ENCODE measurements at places on chromosomes 5 and 9.

DNA sequence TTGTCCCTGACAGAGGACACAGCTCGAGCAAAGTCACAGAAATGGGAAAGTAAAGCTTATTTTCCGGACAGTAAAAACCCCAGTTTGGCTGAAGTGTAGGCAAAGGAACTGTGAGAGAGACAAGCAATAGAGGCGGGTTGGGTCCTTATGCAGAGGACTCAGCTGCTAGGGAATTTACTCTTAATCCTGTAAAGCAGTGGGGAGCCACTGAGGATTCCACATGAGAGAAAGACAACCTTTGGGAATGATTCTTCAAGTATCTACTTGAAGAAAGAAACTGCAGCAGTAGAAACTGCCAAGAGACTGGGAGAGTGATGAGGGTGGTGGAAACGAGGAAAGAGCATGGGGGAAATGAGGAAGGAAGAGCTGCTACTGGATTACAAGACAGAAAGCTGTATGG is 20.2 kb downstream of the ASTN2 start:
- DNase-seq, result no peak

- DNase-seq, result no peak
These were observed 273.3 kb upstream of the CCNH start for GRCh38 chr5:87686018-87686417.

DNA sequence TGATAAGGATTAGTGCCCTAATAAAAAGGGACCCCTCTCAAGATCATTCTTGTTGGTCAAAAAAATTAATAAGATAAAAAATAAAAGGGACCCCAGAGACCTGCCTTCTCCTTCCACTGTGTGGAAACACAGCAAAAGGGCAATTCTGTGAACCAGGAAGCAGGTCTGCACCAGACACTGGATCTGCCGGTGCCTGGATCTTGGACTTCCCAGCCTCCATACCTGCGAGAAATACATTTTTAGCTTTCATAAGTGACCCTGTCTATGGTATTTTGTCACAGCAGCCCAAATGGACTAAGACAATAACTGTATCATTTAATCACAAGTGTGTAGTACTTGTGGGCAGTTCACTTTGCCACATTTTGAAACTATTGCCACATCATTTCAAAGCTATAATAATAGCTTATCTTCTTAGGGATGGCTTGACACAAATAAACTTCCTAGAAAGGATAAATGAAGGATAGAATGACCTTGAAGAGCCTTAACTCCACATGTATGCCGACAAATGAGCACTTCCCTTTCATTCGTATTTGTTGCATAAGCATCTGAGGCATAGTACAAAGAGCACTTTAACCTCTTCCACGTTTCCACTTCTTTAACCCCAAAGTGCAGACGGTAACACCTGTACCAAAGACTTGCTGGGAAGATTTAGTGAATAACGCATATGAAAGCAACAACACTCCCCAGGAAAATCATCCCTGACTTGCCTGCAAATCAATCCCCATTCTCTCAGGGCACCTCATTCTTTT is 336.5 kb downstream of the RFX3 start:
- no peak for DNase-seq

DNA sequence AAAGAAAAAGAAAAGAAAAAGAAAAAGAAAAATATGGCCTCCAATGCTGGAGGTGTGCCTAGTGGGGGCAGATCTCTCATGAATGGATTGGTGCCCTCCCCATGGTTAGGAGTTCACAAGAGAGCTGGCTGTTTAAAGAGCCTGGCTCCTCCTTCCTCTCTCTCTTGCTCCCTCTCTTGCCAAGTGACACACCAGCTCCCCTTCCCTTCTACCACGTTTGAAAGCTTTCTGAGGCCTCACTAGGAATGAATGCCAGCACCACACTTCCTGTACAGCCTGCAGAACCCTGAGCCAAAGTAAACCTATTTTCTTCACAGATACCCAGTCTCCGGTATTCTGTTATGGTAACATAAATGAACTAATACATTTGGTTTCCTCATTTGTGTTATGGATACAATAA is 14.4 kb upstream of the GALNT10 start:
- peak; percentile 98 for DNase-seq

GRCh38 chr5:53037141-53037859 is 48.1 kb downstream of the ITGA2 start:
- DNase-seq, result peak; percentile 69

- DNase-seq, result no peak
These were observed 133.3 kb downstream of the KIAA0825 start for GRCh38 chr5:94485067-94485466.

DNA sequence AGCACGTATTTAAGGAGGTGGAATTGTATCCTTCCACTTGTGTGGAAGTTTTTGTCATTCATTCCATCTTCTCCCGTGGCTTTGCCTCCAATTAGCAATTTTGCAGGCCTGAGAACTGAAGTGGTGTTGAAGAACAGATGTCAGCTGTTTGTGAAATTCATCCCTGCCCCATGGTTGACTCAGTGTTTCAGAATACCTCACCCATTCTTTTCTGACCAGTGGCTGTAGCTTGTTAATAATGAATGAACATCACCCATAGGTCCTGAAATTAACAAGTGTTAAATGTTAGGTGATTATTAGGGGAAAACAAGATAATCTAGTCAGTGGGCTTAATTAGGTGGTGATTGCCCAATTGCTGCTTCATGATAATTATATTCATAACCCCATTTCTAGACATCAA is 11.7 kb downstream of the ZNF462 start:
- DNase-seq, result no peak

GRCh38 chr9:131273856-131274673 is 2.2 kb downstream of the FAM78A start:
- DNase-seq, result no peak

DNA sequence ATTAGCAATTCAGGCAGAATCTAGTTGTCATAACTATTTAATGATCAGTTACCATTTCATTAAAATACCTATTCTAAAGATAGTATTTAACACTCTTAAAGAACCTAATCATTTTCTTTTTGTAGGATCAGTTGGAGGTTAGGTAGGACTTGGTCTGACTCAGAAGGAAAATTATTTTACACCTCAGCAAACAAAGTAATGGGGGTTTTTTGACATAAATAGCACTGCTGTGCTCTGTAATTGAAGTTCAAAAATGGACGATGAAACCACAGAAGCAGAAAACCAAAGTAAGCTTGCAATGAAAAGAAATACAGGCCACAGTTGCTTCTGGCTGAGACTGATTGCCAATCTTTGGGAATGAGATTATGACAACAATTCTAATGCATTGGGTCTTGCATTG is 187.0 kb upstream of the TRPM3 start:
- no peak for DNase-seq

GRCh38 chr9:98997604-98998003 is 53.9 kb downstream of the COL15A1 start:
- no peak for DNase-seq

DNA sequence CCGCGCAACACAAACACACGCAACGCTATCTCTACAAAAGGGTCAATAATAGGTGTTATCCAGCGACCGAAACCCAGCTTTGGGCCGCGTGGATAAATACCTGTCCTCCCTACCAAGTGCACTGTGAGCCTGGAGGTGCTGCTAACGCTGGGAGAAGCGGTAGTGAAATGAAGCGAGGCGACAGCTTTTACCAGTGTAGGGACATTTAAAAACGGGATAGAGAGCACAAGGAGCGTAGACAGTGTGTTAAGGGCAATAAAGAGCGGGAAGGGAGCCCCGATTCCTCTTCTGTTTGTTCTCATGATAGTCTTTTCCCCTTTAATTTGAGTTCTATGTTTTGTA is 421 bp upstream of the DEPDC1B start:
- DNase-seq, result no peak

DNA sequence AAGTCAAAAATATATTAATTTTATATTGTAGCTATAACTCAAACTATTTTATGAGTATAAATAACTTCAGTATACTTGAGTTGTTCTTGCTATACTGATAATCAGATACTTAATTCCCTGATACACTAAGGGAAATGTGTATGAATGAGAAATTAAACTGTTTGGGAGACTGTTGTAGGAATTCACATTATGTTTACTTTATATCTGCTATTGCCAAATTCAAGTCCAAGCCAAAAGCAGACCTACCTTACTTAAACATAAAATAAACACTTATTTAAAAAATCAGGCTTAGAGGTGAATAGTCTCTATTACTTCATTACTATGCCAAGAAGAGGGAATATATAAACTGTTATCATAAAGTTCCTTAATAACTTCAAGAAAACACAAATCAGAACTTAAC is 13.2 kb downstream of the NR3C1 start:
- DNase-seq, result no peak

DNA sequence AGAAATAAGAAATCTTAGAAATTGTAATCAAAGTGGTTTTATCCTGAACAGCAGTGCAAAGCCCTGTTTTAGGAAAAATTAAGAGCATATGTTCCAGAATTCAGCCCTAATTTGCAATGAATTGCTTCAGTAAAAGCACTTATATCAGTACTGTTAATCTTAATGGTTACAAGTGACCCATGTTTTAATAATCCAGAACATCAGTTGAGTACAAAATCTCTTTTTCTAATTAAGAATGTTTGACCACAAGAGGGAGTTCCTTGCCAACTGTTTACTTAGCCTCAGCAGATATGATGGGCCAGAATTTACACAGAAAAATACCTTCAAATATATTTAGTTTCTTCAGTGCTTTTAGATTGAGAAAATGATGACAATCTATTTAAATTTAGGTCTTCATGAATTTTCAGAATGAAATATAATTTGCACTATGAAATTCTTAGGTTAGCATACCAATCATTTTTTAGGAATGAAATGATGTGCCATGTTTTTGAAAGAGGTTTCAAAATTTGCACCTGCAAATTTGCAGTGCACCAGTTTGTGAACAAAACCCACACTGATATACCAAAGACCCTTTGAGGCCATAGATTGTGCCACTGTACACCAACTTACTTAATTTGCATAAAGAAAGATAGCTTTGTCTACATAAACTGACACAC is 926.3 kb upstream of the ARRDC3 start:
- DNase-seq, result peak; percentile 23

GRCh38 chr5:62083661-62084060 is 222.3 kb upstream of the KIF2A start:
- DNase-seq, result no peak

DNA sequence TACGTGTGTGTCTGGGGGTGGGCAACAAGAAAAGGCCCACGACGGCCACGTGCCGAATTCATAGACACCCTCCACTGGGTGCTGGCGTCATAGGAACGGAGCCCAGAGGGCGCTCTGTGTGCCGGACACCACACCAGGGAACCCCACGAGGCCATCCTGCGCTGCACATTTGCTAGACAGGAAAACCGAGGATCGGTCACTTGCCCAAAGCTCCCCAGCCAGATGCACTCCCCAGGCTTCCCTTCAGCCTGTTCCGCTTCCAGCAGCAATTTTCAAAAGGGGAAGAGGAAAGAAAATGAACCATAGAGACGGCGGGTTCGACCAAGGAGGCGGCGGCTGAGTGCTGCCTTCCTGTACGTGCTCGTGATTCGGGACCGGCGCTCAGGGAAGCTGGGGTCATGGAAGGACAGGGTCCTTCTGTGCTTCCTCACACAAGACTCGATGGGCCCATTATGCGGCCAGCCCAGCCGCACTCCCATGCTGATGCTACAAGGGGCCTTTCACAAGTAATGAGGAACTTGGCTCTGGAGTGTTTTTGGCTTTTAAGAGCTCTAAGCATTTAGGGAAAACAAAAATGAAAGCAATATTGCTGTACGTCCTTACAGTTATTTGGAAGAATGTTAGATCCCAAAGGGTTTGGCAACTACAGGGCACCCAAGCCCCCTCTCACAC is 124.6 kb upstream of the SARDH start:
- no peak for DNase-seq

GRCh38 chr9:95488954-95489353 is 27.8 kb downstream of the PTCH1 start:
- DNase-seq, result no peak

GRCh38 chr9:4464911-4465513 is 25.3 kb upstream of the SLC1A1 start:
- no peak for DNase-seq

- DNase-seq, result no peak
These were observed 2387.0 kb downstream of the MAT2B start for GRCh38 chr5:165892383-165892782.

- no peak for DNase-seq
These were observed 226.6 kb upstream of the ADCY2 start for GRCh38 chr5:7169240-7169878.

- DNase-seq, result no peak
These were observed 454.3 kb upstream of the CTNND2 start for GRCh38 chr5:12358371-12359090.

DNA sequence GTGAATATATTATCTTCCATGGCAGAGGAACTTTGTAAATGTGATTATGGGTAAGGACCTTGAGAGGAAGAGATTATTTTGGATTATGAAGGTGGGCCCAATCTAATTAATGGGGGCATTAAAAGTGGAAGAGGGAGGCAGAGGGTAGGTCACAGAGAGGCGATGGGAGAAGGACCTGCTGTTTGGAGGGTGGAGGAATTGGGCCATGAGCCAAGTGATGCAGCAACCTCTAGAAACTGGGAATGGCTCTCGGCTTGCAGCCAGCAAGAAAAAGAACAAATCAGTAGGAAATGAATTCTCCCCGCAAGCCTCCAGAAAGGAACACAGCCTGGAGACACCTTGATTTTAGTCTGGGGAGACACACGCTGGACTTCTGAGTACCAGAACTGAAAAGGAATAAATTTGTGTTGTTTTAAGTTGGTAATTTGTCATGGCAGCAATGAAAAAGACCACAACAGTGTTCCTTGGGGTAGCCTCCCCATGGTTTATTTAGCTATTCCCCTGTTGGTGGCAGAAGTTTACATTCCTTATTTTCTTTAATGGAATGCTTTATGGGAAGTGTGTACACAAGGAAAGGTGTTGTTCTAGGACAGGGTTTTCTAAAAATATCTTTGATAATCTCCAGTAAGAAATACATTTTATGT is 103.6 kb downstream of the HSPA4 start:
- DNase-seq, result no peak
